Activated naive CD8-positive, alpha-beta T cell treated with anti-CD3 and anti-CD28 coated beads, Interleukin-2, amount 10 ng/mL, durations not matched to agents 7 days and 5 days (primary cell): ENCODE measurements at places on chromosomes 2 and 18. TPM values are rescaled to one million over a fixed set of nuclear protein-coding genes. Genes with fewer than 3 reads are reported as not detected.

Gene RIT2
- not detected for total RNA-seq

- DNase-seq: no peak
- H3K27ac ChIP-seq: no peak overlapping the region
- no peaks in the 10 kb centered on the region for H3K27me3 ChIP-seq
Observed at GRCh38 chr18:79735071-79735980, 55.7 kb downstream of the CTDP1 start.

DNA sequence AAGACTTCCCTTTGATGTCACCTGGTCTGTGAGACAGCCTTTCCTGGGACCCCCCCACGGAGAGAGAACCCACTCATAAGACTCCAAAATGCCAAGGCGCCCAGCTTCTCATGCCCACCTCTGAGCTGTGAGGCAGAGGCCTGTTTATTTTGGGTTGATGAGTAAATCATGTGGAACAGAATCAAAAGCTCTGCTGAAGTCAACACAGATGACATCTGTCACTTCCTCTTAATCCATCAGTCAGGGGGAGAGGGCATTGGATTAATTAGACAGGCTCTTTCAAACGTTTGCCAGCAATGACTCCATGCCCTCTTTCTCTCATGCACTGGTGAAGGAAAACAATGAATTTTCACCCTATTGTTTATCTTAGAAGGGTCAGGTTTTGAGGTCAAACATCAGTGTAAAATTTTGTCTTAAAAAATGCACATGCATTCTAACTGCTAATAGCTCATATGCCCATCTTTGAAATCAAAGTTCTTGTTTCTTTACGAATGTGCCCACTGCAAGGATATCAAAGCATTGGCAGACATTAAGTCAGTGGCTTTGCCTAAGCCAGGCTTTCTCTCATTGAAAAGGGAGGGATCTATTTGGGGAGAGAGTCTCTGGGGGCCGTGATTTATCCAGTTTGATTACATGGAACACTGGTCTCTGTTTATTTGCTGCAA lies 184.1 kb downstream of the ACKR3 start:
- no peaks in the 10 kb centered on the region for H3K4me1 ChIP-seq
- no peak overlapping the region for H3K27ac ChIP-seq
- H3K27me3 ChIP-seq: peaks cover 12% of the 10 kb centered on the region
- H3K4me3 ChIP-seq: no peak overlapping the region
- DNase-seq: no peak

GRCh38 chr2:88212251-88212790 lies 42.2 kb downstream of the THNSL2 start:
- H3K27ac ChIP-seq: no peak overlapping the region
- no peak overlapping the region for H3K4me3 ChIP-seq
- no peaks in the 10 kb centered on the region for H3K4me1 ChIP-seq
- peaks cover 14% of the 10 kb centered on the region for H3K27me3 ChIP-seq
